ENCODE measurements at places on chromosomes 1 and 21.

- no peak for DNase-seq
These were observed 155.7 kb downstream of the AMY1C start for GRCh38 chr1:103905363-103905762.

DNA sequence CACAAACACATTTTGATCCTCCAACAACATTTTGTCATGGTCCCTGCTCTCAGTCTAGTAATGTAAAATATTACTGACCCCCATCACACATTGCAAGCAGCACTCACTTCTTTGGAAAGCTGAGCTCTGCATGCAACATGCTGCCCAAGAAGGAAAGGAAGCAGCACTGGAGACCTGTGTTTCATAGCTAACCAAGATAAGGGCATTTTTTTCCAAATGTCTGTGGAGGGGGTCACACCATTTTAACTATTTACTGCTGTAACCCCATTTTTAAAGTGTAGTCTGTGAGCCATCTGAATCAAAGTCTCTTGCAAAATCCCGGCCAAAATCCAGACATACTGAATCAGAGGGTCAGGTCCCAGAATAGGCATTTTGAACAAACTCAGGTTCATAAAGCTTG is 4.5 kb upstream of the RASSF5 start:
- no peak for DNase-seq

GRCh38 chr1:51728611-51729155 is 111.8 kb downstream of the OSBPL9 start:
- DNase-seq: no peak

DNA sequence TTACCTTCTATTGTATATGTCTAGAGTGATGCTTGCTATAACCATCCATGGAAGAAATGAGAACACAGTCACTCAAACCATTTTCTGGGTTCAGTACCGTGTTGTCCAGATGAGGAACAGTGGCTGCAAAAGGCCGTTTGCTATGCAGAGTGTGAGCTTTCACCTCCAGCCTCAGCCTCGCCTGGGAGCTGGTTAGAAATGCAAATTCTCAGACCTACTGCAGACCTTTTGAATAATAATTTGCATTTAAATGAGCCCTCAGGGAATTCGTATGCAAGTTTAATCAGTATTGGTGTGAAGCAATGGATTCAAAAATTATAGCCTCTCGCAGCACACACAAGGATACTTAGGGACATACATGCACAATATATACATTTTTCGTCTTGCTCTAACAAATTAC is 24.1 kb downstream of the KCNJ15 start:
- no peak for DNase-seq

GRCh38 chr1:6248161-6248776 is 4.3 kb downstream of the HES3 start:
- no peak for DNase-seq

DNA sequence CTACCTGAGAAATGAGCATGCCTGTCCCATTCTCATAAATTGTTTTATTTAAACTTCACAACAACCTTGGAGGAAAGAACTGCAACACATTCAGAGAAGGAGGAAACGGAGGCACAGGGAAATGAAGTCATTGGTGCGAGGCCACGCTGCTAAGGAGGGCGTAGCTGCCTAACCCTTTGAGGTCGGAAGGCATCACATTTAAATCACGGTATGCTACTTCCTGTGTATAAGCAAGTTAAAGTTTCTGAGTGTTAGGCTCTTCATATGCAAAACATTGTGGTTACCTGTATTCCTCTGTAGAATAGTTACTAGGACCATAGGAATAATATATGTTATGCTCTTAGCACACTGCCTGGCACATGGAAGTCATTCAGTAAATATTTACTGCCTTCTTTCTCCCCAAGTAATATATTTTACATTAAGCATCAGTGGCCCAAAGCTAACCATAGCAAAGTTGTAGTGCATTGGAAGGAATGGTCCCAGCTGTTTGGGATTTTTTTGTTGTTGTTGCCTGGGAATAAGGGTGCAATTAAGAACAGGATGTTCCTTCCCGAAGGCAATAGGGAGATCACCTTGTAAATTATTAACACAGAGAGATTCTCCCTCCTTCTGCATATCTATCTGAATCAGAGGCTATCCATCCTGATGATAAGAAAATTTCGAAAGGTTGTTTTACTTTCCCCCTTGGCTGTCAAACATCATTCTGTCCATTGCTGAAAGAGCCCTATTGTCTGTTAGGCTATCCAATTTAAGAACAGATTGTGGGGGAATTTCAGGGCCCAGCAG is 192.2 kb upstream of the C8B start:
- no peak for DNase-seq

- DNase-seq: no peak
These were observed 107.0 kb downstream of the ZC3H11B start for GRCh38 chr1:219505886-219506285.

GRCh38 chr1:113401728-113402127 is 11.4 kb downstream of the MAGI3 start:
- no peak for DNase-seq

- DNase-seq: no peak
These were observed 6.1 kb upstream of the CELSR2 start for GRCh38 chr1:109243221-109243620.

DNA sequence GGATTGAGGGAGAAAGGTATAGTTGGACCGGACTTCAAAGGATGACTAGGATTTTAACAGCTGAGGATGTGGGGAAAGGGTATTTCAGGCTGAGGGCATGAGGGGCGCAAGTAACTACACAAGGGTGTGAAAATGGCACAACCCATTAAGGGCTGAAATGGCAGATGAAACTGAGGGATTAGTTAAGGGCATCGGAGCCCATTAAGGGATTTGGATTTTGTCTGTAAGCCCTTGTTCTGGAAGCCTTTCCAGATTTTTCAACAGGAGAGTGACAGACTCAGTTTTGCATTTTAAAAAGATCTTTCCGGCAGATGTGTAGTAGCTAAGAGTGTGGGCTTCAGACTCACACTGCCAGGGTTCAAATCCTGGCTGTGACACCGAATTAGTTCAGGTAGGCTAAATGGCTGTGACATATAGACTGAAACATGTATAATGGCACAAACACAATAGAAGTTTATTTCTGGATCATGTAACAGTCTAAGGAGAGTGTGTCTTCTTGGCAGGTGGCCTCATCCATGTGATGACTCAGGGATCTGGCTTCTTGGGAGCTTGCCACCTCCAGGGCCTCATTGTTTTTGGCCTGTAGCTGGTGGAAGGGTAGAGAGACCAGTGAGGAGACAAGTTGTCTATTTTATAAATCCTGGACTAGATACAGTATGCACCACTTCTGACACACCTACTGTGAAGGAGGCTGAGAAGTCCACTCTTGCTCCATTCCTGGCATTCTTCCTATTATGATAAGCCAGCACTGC is 49.6 kb downstream of the UBE2T start:
- DNase-seq: no peak

DNA sequence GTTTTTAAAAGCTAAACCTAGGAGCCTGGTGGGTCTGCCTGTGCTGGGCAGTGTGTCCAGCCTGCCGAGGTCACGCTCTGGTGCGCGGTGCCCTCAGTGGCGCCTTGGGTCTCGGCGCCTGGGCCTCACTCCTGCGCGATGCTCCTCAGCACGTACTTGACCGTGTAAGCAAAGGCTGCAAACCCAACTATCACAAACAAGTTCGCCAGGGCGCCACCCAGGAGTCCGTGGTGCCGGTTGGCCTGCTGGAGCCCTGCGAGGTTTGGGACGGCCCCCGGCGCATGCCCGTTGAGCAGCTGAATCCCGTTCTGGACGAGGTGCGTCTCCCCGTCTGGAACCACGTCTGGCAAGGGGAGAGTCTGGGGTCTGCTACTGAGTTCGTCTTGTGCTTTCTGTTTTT is 8.6 kb upstream of the C1QTNF12 start:
- no peak for DNase-seq

DNA sequence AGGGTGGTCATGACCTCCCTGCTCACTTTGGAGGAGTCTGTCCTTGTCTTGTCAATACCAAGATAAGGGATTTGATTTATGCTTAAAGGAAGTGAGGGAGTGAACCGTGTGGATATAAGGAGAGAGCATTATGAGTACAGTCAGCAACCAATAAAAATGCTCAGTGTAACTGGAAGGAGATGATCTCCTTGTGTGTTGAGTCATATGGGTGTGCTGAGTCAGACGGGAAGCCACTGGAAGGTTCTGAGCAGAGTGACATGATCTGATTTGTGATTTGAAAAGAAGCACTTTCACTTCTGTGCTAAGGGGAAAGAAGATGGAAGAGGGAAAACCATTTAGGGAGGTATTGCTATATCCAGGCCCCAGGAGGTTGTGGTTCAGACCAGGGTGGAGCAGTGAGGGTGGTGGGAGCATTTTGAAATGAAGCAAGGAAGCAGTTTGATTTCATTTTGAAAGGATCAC is 2.5 kb upstream of the BCL10 start:
- DNase-seq: peak; percentile 69

- DNase-seq: peak; percentile 84
These were observed 6.5 kb downstream of the IRF2BP2 start for GRCh38 chr1:234603221-234604204.

DNA sequence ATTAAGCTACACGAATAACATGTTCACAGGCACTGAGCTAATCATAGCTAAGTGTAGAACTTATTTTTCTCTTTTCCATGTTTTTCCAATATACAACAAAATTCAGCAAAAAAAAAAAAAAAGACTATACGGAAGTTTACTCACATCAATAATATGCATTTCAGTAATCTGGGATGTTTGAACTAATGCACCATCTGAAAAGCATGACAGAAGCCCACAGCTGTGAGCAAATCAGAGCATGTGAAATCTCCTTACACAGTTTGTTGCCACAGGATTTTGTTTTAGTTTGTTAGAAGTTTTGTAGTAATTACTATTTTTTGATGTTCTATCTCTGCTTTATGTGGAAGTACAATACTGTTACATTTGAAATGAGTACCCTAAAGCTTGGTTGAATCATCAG is 1051.7 kb downstream of the TTLL7 start:
- no peak for DNase-seq

DNA sequence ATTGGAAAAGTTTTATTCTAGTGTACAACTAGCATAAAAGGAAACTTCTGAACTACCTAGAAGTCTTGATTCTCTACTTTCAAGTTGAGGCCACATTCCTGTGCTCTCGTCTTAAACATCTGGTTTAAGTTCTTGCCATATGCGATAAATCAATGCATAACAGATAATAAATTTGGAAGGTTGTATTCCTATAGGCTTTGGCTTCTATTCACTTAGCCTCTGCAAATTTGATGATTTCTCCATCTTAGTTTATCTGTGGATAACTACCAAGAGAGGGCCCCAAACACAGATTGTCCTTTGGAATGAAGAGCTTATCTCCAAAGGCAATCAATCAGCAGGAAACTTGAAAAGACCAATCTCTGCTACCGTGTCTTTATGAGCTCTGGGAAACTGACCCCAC is 11.7 kb upstream of the RNF2 start:
- DNase-seq: no peak

DNA sequence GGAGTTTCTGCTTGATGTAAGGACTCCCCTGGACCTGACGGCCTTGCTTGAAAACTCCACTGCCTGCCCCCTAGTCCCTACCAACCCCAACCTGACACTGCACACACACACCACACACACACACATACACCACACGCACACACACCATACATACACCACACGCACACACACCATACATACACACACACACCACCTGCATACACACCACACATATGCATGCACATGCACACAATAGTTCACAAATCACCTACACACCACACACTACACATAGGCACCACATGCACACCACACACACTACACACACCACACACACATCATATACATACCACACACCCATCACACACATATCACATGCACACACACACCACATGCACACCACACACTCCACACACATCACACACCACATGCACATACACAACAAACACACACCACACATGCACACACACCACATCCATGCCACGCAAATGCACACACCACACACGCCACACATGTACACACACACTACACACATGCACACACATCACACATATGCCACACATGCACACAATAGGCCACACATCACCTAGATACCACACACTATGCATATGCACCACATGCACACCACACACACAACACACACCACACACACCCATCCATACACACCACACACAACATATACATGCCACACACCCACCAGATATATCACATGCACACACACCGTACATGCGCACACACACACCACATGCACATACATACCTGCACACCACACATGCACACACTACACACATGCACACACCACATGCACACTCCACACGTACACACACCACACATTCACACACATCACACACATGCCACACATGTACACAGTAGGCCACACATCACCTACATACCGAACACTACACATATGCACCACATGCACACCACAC is 3.7 kb downstream of the CASQ1 start:
- no peak for DNase-seq

DNA sequence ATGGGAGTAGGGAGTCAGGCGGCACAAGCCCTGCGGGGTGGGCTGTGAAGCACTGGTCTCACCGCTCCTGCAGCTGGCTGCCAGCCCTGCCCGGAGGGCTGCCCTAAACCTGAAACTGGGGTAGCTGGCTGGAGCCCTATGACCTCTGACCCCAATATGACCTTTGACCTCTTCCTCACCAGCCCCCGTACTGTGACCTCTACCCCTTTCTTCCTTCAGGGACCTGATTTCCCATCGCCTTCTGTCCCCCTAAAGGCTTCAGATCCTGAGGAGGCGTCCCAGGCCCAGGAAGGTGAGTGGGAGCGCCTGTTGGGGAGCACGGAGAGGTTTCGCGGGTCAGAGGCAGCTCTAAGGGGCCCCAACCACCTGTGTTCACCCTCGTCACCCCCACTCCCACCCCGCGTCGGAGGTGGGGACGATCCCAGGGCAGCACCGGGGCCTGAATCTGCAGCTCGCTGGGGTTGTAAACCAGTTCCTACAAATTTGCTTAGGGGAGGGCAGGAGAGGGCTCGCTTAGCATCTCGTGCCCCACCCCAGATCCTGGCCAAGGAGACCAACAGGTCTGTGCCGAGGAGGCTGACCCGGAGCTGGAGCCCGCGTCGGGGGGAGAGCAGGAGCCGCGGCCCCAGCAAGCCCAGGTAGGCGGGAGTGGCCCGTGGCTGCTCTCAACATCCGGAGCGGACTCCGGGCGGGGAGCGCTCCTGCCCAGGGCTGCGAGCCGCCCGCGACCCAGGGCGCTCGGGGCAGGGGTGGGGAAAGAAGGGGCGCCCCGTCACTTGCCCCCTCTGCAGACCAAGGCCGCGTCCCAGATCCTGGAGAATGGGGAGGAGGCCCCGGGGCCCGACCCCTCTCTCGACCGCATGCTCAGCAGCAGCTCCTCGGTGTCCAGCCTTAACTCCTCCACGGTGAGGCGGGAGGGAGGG is 7.3 kb downstream of the SYTL1 start:
- DNase-seq: peak; percentile 45

- no peak for DNase-seq
These were observed 32.2 kb downstream of the SIPA1L2 start for GRCh38 chr1:232597721-232598120.

- DNase-seq: no peak
These were observed 39.8 kb downstream of the TBX15 start for GRCh38 chr1:118948351-118948750.

All from common myeloid progenitor, CD34-positive (primary cell).